ENCODE measurements at places on chromosomes 2 and 18. TPM values are rescaled to one million over a fixed set of nuclear protein-coding genes. Genes with fewer than 3 reads are reported as not detected.

- no peak for DNase-seq
Measured at GRCh38 chr2:205390866-205391265, 291.4 kb upstream of the NRP2 start.

Gene SPTBN1
- total RNA-seq, result 322 TPM

Gene ACADL
- 32.8 TPM for total RNA-seq

Gene TMEFF2
- total RNA-seq, result not detected

Gene CHRNG
- not detected for total RNA-seq

Data from aorta (tissue), 5 donors.